ENCODE measurements at places on chromosomes 2 and 18.
A peak's percentile ranks its signal among the peaks of the same experiment; 100 is the strongest.

- DNase-seq, result no peak
Measured at GRCh38 chr18:10530002-10530401, 4.2 kb downstream of the NAPG start.

DNA sequence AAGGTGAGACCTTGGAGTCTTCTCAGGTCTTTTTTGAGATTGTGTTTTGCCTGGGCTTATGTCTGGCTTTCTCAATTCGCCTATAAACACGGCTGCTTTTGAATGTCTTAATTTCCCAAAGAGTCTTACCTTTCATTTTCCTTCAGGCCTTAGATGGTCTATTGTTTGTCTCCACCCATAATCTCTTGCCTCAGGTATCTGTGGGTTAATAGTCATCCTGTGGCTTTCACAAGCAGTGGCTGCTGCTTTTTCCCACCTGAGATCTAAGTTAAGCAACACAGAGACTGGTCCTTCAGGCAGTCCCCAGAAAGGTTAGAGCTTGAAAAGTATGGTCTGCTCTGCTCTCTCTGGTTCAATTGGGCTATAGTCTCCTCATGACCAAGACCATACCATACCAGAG, 275.3 kb downstream of the INSIG2 start:
- DNase-seq, result no peak

DNA sequence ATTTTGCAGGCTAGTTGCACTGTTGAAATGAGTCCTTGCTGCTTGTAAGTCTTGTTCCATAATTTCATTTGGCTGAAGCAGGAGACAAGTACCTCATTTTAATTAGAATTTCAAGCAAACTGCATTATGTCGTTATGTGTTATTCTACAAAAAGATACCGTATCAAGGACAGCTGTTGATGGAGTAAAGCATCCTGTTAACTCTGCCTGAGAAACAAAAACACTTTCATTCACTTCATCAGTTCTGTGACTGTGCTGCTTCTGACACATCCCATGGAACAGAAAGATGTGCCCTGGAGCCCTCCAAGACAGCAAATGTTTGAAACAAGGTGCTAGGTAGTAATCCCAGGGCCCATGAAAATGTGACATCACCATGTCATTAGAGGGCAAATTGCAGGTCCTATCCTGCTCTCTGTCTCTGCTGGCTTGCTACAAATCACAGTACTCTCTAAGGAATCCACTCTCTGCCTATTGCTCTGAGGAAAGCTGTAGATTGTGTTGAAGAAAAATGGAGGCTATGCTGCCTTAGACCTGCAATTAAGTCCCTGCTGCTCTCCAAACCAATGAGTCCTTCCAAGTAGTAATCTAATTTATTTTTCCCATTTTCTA, 209.7 kb upstream of the PARD3B start:
- DNase-seq, result no peak

GRCh38 chr2:6580982-6581381, 284.7 kb downstream of the CMPK2 start:
- DNase-seq, result no peak

- DNase-seq, result no peak
Measured at GRCh38 chr18:319720-320119, 51.9 kb upstream of the THOC1 start.

- no peak for DNase-seq
Measured at GRCh38 chr2:8403876-8404275, 278.0 kb upstream of the ID2 start.

DNA sequence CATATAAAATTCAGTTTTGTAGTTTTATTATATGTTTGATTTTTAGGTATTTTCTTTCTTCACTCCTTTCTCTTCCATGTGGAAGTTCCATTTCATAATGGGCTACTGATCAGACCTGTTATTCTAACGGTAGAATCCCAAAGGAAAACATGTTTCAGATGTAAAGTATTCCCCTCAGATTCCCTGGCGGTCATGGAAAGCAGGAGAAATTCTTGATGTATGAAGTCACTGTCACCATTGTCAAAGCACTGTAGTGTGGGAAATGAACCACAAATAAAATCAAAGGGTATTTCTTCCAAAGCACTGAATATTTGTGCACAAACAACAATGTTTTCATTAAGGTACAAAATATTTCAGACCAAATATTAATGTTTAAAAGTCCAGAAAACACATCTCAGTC, 237.3 kb upstream of the KLHL14 start:
- DNase-seq, result no peak

- DNase-seq, result no peak
Measured at GRCh38 chr2:189569295-189569910, 11.2 kb downstream of the SLC40A1 start.

- DNase-seq, result no peak
Measured at GRCh38 chr2:105321875-105322646, 7.5 kb downstream of the TGFBRAP1 start.

- DNase-seq, result peak; percentile 30
Measured at GRCh38 chr2:55460562-55460961, 40.9 kb upstream of the CCDC88A start.

- DNase-seq, result no peak
Measured at GRCh38 chr2:130759906-130760753, 4.8 kb downstream of the AMER3 start.

- no peak for DNase-seq
Measured at GRCh38 chr2:120350801-120351320, 4.9 kb downstream of the INHBB start.

GRCh38 chr2:237627441-237628246, at the start of gene LRRFIP1:
Gene LRRFIP1, plus strand, starts transcription at chr2:237627587. Its CDS starts 58 bp downstream, at chr2:237627645.
- DNase-seq, result no peak

DNA sequence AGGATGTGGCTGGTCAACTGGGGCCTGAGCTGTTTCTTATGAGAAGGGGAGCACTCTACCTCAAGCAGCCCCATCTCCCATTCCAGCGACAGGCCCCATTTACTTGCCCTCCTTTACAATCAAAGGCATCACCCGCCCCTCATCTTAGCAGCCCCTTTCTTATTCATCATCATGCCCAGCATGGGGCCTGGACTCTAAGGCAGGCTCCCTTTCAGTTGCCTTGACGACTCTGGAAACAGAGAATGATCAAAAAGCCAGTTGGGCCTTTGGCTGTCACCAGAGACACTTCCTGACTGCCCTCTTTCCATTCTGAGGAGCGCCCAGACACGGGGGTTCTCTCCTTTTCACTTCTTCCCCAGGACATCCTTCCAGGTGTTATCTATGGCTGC, 11.2 kb downstream of the CELF4 start:
- no peak for DNase-seq

GRCh38 chr2:158817588-158817987, 22.5 kb downstream of the DAPL1 start:
- no peak for DNase-seq

- DNase-seq, result no peak
Measured at GRCh38 chr18:10838553-10838952, 310.8 kb downstream of the PIEZO2 start.

DNA sequence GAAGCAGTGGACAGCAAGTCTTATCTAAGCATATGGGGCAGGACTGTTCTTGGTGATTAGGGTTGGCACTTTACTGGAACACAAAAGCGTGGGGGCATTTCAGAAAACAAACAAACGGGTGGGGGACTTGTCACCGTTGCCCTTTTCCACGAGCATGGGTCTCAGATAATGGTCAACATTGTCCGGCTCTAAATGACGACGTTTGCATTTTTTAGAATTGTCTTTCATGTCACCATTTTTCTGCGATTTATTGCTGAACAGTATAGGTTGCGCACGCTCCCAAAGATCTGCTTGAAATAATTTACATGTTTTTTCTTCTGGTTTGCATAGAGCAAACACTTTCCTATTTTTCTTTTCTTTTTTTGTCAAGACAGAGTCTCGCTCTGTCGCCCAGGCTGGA, 46.6 kb upstream of the TBC1D8 start:
- no peak for DNase-seq

DNA sequence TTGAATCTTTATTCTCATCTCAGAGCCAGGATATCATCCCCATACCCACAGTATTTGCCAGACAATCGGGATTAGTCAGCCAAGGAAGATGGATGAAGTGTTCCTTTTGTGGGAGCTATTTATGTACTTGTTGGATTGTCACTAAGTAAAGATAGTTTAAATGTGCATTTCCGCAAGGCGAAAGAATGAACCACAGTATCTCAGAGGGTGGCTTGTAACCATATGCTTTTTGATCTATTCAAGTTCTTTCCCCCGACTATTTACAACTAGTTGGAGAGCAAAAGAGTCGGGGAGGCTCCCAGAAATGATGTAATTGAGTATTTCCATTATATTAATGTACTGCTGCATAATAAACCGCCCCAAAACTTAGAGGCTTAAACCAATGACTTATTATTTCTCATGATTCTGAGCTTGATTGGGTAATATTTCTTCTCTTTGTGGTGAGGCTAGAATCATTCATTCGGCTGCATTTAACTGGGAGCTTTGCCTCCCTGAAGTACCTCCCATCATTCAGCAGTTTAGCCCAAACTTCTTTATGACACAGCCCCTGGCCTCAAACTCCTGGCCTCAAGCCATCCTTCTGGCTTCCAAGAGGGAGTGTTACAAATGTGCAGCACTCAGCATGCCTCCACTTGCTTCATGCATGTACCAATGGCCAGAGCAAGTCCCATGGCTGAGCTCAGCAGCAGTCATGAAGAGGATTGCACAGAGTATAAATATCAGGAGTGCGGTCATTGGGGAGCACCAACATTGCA, 423.7 kb downstream of the METTL4 start:
- DNase-seq, result no peak

DNA sequence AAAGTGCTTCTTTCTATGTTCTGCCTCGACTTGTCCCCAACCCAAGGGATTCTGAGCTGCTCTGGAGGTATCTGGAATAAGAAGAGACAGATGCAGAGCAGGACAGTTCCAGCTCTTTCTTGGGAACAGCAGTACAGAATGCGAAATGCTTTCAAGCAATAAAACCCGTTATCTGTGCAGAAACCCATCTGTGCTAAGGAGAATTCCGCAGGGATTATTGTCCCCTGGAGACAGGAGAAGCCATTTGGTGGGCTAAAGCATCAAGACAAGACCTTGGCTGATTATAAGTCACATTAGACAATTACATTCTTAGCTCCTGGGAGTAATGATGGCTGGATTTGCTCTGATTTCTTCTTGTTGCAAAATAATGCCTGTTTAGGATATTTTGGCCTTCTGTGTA, 185.4 kb upstream of the GLI2 start:
- DNase-seq, result no peak

GRCh38 chr2:9144617-9145016, 62.0 kb upstream of the ASAP2 start:
- DNase-seq, result no peak

DNA sequence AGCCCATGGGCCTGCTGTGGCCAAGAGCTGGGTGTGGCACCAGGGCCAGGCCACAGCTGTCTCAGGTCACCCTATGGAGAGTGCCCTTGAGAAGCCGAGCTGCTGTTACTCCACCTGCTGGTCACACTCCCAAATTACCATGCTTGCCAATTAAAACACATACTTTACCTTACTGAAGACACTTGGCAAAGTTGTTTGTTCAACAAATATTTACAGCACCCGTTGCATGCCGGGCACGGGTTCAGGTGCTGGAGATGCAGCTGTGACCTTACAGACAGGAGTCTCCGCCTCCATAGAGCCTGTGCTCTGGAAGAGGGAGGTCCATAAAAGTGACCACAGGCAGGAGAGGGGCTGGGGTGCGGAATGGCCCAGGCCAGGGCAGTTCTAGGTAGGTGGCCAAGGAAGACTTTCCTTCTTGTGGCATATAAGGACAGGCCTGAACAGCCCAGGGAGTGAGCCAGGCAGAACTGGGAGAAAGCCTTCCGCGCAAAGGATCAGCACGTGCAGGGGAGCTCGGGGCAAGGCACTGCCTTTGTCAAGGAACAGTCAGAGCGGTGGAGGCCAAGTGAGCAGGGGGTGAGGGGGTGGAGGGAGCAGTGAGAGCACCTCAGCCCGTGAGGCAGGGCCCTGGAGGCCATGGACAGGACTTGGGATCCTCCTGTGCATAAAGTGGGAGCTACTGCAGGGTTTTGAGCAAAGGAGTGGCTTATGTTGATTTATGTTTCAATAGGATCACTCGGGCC, 23.6 kb upstream of the RBM44 start:
- DNase-seq, result peak; percentile 33

- DNase-seq, result no peak
Measured at GRCh38 chr2:240439698-240440151, 4.3 kb downstream of the GPC1 start.

GRCh38 chr2:74668087-74668486, 14.0 kb downstream of the SEMA4F start:
- DNase-seq, result no peak

GRCh38 chr2:160427629-160428404, 65.8 kb downstream of the RBMS1 start:
- no peak for DNase-seq

- DNase-seq, result no peak
Measured at GRCh38 chr2:176117162-176117822, 714 bp downstream of the HOXD10 start.

DNA sequence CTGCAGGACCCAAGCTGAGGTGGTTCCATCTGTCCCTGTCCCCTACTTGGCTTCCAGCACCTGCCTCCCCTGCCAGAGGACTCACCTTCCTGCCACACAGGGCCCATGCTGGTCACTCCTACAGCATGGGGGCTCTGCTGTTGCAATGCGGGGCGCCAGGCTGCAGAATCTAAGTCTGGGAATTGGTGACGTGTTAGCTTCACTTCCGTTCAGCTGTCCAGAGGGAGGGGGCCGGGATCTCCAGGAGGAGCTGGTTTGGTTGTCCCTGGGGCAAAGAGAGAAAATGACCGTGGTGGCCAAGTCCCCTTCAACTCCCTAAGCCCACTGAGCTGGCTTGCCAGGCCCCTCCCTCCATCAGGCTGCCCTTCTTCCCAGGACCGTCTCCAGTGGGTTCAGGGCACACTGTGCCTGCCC, 69.5 kb downstream of the IL1R2 start:
- DNase-seq, result no peak

GRCh38 chr2:122706757-122707223, 951.3 kb downstream of the TSN start:
- DNase-seq, result no peak

GRCh38 chr2:1674276-1674675, 70.0 kb downstream of the PXDN start:
- DNase-seq, result no peak

GRCh38 chr18:58362829-58363271, 266.0 kb downstream of the ALPK2 start:
- no peak for DNase-seq

DNA sequence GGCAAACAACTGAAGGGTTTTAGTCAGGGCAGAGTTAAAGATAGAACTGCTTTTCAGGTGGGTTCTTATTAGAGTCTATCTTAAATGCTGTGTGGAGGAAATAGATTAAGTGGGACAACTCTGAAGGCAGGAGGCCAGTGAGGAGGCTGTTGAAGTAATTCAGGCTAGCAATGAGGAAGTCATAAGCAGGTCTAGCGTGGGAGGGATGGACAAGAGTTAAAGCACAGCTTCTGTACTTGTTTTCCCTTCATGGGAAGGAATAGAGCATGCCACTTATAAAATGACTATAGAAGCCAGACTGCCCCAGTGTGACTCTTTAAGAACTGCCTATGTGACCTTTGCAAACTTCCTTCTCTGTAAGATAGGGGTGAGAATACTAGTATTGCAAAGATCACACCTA, 202.0 kb upstream of the LRRTM1 start:
- DNase-seq, result no peak

- DNase-seq, result no peak
Measured at GRCh38 chr18:4821801-4822200, 366.7 kb upstream of the DLGAP1 start.
